ENCODE measurements at places on chromosomes 12 and 14.

DNA sequence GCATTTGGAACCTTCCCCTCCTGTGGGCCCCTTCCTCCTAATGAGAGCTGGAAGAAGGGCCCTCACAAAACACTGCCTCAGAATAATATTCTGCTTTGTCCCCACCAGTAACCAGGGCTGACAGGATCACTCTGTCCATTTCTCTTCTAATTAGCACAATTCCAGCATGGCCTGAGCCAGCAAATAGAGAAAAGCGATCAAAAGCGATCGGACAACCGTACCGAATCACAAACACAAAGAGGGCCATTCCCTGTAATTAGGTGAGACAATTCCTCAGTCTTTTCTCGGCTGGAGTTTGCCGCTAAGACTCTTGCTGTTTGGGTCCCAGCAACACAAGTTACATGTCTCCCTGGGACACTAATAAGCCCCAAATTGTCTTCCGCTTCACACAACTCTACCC is 35.6 kb upstream of the VSX2 start:
- no peak for DNase-seq

DNA sequence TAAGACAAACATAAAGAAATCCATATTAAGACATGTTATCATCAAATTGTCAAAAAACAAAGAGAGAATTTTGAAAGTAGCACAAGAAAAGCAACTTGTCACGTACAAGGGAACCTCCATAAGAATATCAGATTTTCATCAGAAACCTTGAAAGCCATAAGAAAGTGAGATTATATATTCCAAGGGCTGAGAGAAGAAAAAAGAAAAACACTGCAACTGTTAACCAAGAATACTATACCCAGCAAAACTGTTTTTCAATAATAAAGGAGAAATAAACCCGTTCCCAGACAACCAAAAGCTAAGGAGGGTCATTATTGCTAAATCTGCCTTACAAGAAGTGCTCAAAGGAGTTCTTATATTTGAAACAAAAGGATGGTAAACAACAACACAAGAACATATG is 94.7 kb upstream of the TSPAN8 start:
- DNase-seq = no peak

DNA sequence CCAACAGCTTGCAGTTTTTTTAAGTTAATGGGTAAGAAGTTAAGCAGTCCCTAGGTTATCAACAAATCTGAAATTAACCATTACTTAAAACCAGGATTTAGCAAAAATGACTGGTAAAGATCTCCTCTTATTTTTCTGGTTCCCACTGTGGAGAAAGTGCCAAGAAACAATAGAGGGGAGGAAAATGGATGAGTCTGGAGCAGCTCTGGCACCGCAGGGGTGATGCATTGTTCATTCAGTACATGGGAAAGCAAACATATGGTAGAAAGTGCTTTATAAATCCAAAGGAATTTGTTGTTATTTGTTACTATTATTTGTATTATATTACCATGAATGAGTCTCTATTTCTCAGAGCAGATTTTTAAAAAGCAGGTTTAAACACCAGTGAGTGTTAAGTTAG is 92.2 kb downstream of the DYRK2 start:
- no peak for DNase-seq

- DNase-seq = no peak
These were observed 4.1 kb downstream of the CACNA2D4 start for GRCh38 chr12:1914114-1914911.

DNA sequence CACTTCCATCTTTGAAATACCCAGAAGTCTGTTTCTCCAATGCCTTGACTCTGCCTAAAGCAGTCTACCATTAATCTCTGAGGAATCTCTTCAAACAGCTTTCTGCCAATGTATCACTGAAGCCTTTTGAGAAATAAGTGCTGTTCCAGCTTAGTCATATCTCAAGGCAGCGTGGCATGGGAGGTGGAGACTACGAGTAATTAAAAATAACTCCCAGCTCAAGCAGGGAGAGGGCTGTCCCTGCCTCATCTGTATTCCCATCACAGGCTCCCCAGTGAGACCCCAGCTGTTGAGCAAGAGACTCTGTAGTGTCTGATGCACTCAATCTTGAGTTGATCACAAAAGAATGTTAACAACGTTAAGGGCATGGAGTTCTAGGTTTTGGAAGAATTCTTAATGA is 700.6 kb downstream of the DIO2 start:
- no peak for DNase-seq

GRCh38 chr12:85440271-85440670 is 160.3 kb downstream of the ALX1 start:
- no peak for DNase-seq

Data from dorsolateral prefrontal cortex (tissue), 122 donors.